ENCODE measurements at places on chromosomes 6 and 20. TPM values are rescaled to one million over a fixed set of nuclear protein-coding genes. Genes with fewer than 3 reads are reported as not detected.
A peak's percentile ranks its signal among the peaks of the same experiment; 100 is the strongest.

ARMH2 gene
- total RNA-seq = not detected

SLC4A11 gene
- 0.62 TPM for total RNA-seq

TFAP2A gene
- total RNA-seq = 6.7 TPM

TMEM244 gene
- total RNA-seq = 2.3 TPM

TP53INP2 gene
- 10.4 TPM for total RNA-seq

GRCh38 chr6:22248513-22249308, 48.1 kb downstream of the PRL start:
- no peak for DNase-seq

- no peak for DNase-seq
Measured at GRCh38 chr6:139863346-139863745, 488.9 kb upstream of the CITED2 start.

GRCh38 chr6:90458353-90459224, 128.3 kb downstream of the MAP3K7 start:
- DNase-seq = no peak

DNA sequence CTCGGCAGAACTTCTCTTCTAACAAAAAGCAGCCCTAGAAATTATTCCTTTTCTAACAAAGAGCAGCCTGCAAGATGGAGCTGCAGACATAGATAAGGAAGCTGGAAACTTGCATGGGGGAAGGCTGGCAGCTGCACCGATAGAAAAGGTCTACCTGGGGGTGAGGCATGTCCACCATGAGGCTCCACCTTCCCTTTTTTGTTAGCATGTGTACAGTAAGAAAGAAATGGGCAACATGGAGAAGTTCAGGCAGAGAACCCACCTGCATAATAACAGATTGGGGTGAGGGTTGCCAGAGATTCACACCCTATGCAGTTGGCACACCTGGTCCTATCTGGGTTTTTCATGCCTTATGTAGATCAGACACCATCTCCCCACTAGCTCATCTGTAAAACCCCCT, 25.4 kb downstream of the ZNF311 start:
- DNase-seq = no peak

- DNase-seq = peak; percentile 48
Measured at GRCh38 chr6:40550202-40551101, 36.7 kb downstream of the LRFN2 start.

- no peak for DNase-seq
Measured at GRCh38 chr6:43947860-43948259, 177.8 kb downstream of the VEGFA start.

- no peak for DNase-seq
Measured at GRCh38 chr6:30782425-30783014, 38.2 kb upstream of the IER3 start.

DNA sequence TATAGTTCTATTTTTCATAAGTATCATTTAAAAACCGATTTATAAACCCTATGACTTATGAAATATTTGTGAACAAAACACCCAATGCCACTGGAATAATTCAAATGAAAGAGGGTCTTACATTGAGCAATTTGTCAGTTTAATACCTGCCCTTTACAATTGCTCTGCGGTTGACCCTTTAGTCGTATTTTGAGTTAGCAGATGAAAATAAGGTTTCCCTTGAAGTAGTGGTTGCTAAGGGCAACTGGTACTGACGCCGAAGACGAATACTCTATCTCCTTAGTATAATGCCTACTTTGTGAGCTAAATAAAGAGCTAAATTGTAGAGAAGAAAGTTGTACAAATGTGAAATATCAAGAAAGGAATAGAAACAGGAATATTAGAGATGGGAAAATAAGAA, 69.4 kb downstream of the KCNQ5 start:
- no peak for DNase-seq

DNA sequence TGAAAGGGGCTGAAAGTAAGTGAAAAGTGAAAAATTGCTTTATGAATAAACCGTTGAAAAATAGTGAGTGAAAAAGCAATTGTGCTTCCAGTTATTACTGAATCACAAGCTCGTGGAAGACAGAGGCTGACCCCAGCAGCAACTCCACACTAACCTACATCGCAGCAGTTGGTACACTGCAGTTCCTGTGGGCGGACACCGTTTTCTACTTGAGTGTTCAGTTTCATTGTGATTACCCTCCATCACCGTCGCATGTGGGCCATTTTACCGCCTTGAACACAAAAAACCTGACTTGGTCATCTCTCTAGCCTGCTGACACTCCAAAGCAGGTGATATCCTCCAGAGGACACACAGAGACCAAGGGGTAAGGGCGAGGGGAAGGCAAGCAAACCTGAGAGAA, 28.4 kb downstream of the PRDM1 start:
- DNase-seq = no peak

GRCh38 chr6:113359155-113360140, 497.7 kb upstream of the MARCKS start:
- DNase-seq = no peak
